ENCODE measurements at places on chromosomes 7 and 10.

DNA sequence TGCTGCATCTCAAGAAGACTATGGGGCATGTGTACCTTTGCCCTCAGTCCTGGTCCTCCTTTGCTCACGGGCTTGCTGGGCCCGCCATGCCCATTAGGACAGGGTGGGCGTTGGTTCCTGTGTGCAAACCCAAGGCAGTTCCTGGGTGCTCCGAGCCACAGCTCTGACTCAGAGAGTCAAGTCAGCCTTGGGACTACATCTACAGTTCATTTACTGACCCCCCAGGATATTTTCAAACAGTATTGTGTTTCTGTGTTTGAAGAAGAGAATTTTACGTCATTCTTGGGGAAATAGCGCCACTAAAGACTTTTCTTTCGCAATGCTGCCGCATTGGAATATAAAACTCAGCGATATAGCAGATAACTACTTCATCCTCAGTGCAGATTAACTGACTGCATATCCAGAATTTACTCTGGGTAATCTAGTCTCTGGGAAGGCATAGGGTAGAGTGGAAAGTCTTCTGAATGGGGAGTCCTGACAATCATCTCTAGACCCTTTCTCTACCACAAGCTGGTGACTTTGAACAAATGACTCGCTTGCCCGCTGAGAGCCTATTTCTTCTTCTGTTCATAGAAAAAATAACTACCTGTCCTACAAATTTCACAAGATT lies 638.9 kb upstream of the FZD8 start:
- DNase-seq = no peak

DNA sequence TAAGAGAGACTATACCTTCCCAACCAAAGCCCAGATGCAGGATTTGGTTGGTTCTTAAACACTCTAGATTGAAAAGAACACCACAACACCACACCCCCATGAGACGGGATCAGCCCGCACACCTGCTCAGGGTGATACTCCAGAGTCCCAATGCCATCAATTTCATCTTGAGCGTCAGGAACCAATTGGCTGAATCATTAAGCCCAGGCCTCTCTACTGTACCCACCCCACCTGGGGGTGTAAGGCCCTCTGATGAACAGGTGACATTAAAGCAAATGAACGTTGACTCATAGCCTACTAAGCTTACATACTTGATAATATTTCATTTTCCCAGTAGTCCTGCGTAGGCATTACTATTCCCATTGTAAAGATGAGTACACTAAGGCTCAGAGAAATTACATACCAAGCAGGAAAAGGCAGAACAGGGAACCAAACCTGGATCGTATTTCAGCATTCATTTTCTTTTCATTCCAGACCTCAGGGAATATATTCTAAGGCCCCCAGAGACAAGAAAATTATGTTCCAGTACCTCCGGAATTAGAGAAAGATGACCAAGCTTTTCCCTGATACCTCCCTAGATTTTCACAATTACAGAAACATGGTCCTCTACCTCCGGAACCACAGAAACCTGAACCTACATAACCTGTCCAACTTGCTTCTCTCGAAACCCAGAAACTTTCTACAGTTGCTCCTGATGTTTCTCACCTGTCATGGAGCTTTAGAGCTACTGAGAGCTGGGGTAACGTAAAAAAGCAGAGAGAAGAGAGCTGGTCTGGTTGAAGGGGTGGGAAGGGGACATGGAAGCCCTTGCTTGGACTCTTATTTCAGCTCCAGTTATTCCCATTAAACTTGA lies 43.1 kb upstream of the KDM7A start:
- DNase-seq = no peak

DNA sequence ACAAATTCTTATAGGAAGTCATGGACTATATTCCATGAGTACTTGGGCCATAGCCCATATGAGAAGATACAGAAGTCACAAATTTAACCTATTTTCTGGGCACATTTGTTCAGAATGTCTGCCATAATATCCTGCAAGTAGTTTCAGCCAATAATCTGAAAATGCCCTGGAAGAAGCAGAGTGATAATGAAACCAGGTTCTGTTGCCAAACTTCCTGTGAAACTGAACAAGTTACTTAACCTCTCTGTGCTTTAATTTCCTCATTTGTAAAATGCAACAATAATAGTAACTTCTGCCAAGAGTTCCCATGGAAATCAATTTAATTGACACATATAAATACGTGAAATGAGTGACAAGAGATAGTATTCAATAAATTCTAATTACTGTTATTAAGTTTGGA lies 88.8 kb downstream of the SEMA3C start:
- no peak for DNase-seq

DNA sequence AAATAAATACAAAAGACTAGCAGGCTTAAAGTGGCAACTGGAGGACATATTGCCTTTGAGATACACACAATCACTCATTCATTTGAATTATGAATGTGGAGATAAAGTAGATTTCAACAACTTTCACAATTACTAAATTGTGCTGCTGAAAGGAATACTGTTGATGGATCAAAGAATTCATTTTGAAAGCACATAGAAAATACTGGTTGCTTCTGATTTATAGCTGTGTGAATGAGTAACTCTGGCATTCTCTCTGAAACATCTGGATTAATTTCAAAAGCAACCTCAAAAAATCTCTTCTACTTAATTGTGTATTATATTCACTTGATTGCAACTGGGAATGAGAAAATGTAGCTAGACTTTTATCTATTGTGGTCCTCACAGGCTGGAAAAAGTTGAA lies 397.6 kb downstream of the THSD7A start:
- no peak for DNase-seq

- DNase-seq = no peak
These were observed 115.3 kb downstream of the JAZF1 start for GRCh38 chr7:28065308-28065707.

DNA sequence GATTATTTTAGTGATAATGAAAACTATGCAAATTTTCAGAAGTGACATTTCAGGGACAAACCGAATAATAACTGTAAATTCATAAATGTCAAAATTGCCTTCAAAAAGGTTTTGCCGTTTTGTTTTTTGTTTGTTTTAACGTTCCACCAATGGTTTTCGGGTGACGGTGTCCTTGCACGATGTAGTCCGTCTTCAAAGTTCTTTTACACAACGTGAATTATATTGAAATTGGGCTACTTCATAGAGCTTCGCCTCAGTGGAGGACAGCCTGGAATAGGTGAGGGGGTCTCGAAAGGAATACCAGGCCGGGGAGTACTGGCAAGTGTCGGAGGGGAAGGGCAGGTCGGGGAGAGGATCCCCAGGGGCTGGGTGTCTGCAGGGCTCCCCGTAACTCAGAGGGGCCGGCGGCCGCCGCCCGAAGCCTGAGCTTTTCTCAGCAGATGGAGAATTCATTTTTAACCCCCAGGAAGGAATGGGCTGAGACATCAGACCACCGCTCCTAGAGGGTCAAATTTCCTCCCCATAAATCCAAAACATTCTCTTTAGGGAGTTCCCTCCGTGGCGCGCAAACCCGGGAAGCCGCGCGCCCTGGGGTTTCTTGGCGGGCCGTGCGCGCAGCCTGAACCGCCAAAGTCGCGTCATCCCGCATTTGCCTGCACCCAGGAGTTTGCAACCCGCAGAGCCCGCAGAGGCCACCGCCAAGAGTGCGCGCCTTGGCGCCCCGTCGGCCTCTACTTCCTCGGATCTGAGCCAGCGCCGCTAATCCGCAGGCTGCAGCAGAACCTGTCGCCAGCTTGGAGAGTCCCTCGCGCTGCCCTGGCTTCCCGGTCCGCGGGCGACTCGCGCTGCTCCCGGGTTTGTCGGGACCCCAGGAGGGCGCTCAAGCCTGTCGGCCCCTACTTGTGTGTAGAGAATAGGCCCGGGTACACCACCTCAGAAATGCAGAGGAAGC lies 17.3 kb upstream of the EVX1 start:
- DNase-seq = no peak

DNA sequence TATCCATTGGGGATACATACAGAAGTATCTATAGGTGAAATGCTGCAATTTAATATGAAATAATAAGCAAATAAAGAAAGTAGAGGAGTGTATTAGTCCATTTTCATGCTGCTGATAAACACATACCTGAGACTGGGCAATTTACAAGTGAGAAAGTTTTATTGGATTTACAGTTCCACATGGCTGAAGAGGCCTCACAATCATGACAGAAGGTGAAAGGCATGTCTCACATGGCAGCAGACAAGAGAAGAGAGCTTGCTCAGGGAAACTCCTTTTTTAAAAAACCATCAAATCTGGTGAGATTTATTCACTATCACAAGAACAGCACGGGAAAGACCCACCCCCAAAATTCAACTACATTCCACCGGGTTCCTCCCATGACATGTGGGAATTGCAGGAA lies 82.8 kb upstream of the TRIM24 start:
- DNase-seq = no peak

All from GM10248 (cell line).